ENCODE measurements at places on chromosomes 3 and 15.

GRCh38 chr3:5645692-5646410 is 458.3 kb downstream of the EDEM1 start:
- no peak for DNase-seq

- DNase-seq, result no peak
These were observed 54.2 kb upstream of the MCTP2 start for GRCh38 chr15:94177112-94177511.

DNA sequence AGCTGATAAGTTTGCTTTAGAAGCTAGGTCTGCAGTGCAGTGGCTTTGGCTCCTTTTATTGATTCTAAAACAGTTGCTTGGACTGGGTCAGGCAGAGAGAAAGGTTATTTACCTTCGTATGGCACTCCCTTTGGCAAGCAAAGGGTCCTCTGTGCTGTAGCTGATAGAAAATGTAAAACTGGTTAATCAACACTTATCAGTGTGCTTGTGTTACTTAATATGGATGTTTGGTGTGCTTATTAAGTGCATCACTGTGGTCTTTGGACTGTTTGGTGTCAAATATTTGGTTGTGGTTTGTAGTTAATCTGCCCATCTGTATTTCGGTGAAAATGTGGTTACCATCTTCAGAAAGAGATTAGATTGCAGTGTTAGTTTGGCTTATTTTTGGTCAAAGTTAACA is 16.0 kb downstream of the UBE2E2 start:
- no peak for DNase-seq

DNA sequence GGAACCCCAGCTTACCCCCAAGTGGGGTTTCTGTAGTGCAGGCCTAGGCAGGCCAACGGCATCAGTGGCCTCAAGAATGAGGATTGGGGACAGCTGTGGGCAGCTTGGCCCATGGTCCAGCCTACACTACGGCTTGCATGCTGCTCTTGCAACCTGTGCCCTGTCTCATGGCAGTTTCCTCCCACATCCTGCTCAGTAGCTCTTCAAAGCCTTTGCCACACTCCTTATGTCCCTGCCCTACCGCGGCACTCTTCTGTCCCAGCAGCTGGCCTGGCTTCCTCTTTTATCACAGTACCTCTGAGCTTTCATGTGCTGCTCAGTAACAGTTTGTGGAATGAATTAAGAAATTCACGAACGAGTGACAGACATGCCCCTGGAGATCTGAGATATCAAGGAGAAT is 431.0 kb downstream of the EPHB1 start:
- DNase-seq, result no peak

DNA sequence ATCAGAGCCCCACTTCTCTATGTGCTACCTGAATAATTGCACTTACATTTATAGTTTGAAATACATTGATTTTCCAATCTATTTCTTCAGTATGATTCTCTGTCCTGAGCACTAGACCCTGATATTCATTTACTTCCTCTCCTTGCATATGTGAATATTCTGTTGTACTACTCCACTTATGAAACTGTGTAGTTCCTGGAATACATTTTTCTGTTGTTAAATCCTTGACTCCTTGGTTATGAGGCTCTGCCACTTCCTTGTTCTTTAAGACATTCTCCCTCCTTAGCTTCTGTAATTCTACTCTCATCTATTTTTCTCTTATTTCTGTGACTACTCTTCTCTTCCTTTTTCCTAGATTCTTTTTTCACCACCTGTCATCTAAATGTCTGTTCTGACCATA is 12.9 kb upstream of the MGA start:
- DNase-seq, result no peak

GRCh38 chr3:166282931-166283330 is 445.7 kb upstream of the BCHE start:
- no peak for DNase-seq

DNA sequence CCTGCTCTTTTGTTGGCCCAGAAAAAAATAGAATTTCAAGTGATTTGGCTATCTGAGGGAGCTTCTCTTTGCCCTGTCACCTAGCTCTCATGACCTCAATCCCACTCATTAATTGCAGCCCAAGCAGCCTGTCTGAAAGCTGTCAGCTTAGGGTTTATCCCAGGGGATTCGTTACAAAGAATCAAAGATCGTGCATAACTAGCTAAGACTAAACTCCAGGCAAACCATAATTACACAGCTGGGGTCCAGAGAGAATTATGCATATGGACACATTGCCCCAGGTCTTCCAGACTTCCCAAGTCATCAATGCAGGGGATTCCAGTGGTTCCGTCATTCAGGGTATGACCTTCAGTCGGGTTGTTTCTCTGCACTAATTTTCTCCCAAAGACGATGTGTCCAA is 91.6 kb upstream of the CBLB start:
- no peak for DNase-seq

DNA sequence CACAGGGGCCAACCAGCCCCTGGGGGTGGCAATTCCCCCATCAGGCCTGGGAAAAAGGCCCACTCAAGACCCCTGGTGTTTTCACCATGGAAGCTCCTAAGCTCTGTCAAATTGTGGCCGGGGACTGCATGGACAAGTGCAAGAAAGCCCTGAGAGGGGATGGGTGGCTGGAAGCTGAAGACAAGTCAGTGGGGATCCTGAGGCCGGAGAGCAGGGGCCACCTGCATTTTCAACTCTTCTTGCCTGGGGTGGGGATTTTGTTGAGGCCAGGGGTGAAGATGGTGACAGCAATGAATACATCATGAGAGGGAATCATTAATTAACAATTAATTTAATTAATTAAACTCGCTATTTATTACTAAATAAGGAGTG is 33.9 kb downstream of the FEM1B start:
- no peak for DNase-seq

- no peak for DNase-seq
These were observed 459.1 kb upstream of the MDFIC2 start for GRCh38 chr3:70771426-70772147.

GRCh38 chr3:176513604-176514003 is 683.7 kb downstream of the TBL1XR1 start:
- DNase-seq, result peak; percentile 2

GRCh38 chr15:32822739-32823138 is 104.9 kb downstream of the GREM1 start:
- no peak for DNase-seq

- DNase-seq, result peak; percentile 73
These were observed at the start of gene SEMA3G for GRCh38 chr3:52444860-52445793. TSS of gene SEMA3G (minus strand) at chr3:52445103. CDS start at chr3:52445027, 76 bp downstream.

GRCh38 chr3:72896996-72897757 is 9.3 kb downstream of the GXYLT2 start:
- DNase-seq, result no peak

GRCh38 chr15:48191574-48192225 is at the start of gene CTXN2:
TSS of gene CTXN2 (plus strand) at chr15:48191665. CDS start at chr15:48201301, 9,636 bp downstream.
- DNase-seq, result no peak

GRCh38 chr3:22156868-22157267 is 405.9 kb upstream of the ZNF385D start:
- DNase-seq, result no peak

GRCh38 chr15:31024979-31025378 is 33.6 kb upstream of the MTMR10 start:
- DNase-seq, result no peak

- DNase-seq, result no peak
These were observed 50.4 kb upstream of the CMSS1 start for GRCh38 chr3:99767291-99767690.

Data from stimulated activated CD4-positive, alpha-beta T cell treated with anti-CD3 and anti-CD28 coated beads, Interleukin-4, amount 100 ng/mL, for 48 hours (primary cell).